SJCRH30 (cell line): ENCODE measurements at places on chromosomes 16 and 17. TPM values are rescaled to one million over a fixed set of nuclear protein-coding genes. Genes with fewer than 3 reads are reported as not detected.

DNA sequence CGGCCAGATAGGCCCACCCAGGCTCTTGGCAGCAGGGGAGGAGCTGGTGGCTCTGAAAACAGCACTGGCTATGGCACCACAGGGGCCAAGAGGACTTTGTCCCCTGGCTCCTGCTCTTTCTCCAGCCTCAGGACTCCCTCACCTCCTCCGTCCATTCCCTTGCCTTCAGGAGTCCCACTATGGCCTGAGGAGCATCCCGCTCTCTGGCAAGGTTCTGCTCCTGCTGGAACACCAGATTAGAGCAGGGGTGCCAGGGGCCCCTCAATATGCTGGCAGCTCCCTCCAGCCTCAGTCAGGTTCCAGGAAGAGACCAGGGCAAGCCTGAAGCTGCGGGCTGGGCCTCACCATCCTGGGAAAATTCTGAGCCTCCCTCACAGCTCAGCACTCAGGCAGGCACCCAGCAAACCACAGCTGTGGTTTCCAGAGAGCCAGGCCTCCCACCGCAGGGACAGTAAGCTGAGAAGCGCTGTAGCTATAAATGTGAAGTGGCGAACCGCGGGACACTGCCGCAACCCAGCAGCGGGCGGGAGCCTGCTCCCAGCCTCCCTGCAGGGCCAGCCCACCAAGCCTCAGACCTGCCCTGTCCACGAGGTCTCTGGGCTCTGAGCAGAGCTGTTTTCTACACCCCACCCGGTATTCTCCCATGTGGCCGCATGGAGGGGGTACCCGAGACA lies 25.7 kb downstream of the C17orf100 start:
- peak; percentile 51 for DNase-seq

Gene SLC6A2
- not detected in 2 replicates for total RNA-seq

DNA sequence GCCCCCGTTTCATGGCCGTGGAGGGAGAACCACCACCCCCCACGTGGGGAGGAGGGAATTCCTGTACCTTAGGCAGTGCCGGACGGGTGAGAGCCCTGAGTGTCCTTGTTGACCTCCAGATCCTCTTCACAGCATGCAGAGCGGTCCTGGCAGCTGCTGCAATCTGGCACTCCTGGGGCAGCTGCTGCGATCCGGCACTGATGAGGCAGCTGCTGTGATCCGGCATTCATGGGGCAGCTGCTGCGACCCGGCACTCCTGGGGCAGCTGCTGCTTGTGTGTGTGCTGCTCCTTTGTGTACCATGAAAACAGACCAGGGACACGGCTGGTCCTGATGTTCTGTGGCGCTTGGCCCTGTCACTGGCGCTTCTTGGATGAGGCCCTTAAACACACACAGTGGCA lies 12.8 kb downstream of the ZNF778 start:
- peak; percentile 99 for DNase-seq

DNA sequence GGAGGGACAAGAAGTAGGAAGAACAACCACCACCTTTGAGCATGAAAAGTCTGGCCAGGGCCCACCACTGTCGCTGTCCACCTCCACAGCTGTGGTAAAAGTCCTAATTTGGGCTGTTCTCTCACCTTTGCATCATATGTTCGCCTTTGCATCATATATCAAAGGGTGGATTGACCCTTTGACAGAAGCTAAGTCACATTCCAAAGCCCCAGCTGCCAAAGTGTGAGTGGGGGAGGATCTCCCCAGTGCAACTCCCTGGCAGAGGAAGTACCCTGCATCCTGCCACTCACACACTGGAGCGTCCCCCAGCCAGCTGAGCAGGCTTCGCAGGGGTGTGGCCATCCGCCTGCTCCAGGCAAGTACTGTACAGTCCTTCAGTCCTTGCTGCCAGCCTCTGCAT lies 12.7 kb upstream of the SPECC1 start:
- DNase-seq: peak; percentile 95

- DNase-seq: no peak
Observed at GRCh38 chr17:34153991-34154390, 101.1 kb upstream of the CCL2 start.

DNA sequence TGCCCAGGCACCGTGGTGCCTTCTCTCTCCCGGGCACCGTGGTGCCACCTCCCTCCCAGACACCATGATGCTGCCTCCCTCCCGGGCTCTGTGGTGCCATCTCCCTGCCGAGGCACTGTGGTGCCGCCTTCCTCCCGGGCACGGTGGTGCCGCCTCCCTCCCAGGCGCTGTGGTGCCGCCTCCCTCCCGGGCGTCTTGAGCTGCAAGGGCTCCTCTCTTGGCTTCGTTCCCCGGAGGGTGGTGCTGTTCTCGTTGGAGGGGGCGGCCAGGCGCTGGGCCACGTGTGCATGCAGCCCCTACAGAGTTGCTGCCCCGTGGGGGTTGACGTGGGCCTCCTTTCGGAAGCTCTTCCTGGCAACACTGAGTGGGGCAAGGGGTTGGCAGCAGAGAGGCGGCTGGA lies 8.2 kb downstream of the CENPX start:
- DNase-seq: no peak

DNA sequence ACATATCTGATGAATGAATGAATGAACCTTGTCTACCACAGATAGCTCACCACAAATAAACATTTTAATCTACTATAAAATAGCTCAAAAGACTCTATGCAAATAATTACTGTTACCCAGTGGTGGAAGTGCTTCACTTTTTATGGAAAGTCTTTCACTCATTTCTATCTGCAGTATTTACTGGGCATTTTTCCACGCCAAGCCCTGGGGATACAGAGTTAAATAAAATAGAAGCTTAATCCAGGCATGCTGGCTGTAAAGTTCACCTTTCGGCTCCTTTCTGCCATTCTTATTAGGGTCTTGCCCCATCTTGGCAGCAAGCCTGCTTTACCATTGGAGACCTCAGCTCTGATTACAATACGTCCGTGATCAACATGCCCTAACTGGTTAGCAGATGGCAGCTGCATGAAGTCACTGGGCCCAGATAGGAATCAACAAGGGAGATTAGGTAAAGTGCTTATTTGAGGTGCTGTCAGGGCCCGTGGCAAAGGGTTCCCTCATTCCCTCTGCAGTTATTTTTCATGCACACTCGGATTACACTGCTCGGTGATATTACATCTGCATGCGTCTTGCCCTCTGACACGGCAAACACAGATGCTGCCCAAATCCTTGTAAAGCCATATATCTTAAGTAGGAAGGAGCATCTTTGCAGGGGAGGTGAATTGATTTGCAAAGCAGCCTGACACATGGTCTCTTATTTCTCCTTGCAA lies 648.9 kb downstream of the WWOX start:
- peak; percentile 89 for DNase-seq

DNA sequence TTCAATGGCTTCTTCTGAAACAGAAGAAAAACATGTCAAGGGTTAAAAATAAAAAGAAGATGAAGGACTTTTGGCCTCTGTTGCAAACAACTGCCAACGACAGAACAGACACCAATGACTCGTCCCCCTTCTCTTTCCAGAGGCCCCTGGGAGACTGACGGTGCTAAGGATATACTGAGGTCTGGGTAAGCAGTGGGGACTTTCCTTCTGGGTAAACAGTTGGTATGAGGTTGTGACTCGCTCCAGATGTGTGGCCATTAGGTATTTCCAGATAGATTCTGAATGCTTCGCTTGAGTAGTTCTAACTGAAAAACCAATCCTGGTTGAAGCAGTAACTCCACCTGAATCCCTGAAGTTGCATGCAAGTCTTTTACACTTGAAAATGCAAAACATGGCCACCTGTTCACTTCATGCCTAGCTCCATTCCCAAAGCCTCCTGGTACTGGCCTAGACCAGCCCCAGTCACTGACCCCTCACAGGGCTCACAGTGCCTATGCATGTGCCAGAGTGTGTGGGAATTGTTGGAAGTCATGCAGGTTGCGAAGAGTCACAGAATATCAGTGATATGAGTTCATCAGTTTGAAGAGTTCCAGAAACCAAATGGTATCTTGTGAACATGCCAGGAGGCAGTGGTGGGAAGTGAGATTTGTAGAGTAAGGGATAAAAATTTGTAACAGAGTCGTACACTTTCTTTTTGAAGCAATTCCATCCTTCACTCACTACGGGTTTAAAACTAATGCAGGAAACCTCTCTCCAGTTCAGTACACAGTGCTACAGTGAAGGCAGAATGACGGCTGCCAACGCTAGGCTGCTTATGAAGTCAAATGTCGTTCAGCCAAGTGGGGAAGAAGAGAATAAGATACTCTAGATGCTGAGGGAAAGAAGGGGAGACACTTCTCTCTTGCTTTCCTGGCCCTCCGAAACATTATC lies 217.8 kb downstream of the ZFHX3 start:
- DNase-seq: no peak

Gene NME3
- total RNA-seq: 1.2 and 1.6 TPM in 2 replicates

DNA sequence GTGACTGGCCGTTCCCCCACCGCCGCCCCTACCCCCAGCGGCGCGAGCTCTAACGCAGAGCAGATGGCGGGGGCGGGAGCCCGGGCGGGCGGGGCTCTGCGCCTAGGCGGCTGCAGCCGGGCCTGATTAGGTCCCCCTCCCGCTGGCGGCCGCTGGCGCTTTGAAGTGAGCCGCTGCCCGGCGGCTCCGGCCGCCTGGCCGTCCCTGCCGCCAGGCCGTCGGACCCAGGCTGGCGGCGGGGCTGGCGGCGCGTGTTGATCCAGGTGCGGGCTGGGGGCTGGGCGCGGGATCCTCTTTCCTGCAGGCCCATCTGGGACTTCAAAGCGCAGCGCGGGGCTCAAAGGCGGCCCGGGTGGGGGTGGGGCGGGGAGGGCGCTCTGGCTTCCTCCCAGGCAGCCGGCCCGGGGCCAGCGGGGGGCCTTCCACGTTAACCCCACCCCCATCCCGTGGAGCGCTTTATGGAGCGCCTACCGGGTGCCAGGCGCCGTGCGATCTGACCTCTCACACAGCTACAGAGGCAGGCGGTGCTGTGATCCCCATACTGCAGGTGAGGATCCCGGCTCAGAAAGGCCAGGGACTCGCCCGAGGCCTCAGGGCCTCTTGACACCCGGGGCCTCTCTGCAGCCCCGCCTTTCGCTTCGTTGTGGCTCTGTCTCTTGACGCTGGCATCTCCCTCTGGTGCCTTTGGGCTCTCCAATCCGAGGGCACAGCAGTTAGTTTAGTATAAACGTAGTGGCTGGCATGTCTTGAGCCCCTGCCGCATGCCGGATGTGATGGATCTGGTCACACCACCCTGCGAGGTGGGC lies 80.0 kb upstream of the NKD1 start:
- DNase-seq: no peak

GRCh38 chr17:56992364-56992763 lies 14.4 kb downstream of the SCPEP1 start:
- DNase-seq: no peak

Gene CISD3
- total RNA-seq: 11.6 and 14.5 TPM in 2 replicates

DNA sequence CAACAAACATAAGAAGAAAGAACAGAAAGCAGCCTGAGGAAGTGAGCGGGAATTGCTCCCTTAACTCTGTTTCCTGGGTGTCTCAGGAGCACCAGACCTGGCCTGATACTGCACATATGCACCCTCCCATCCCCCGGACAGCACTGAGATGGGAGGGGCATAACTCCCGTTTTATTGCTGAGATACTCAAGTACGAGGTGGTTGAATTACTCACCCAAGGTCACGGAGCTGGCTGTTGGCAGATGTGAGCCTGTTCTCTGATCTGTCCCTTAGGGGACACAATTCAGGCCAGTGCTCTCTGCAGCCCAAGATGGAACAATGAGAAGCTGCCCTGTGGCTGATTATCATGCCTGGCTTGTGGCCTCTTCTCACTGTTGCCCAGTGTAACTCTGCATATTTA lies 9.1 kb upstream of the MED9 start:
- DNase-seq: peak; percentile 80

Gene CLEC19A
- not detected in 2 replicates for total RNA-seq

Gene PPL
- 0.18 and 0.22 TPM in 2 replicates for total RNA-seq

GRCh38 chr17:46727572-46728348 lies 90.7 kb downstream of the WNT3 start:
- no peak for DNase-seq

GRCh38 chr17:2086306-2086705 lies 31.4 kb downstream of the HIC1 start:
- DNase-seq: no peak

Gene ZPBP2
- total RNA-seq: not detected in 2 replicates

- DNase-seq: no peak
Observed at GRCh38 chr16:25570131-25570530, 121.6 kb upstream of the HS3ST4 start.

Gene UTS2R
- 8.0 and 8.3 TPM in 2 replicates for total RNA-seq

Gene SEPTIN12
- total RNA-seq: not detected in 2 replicates

DNA sequence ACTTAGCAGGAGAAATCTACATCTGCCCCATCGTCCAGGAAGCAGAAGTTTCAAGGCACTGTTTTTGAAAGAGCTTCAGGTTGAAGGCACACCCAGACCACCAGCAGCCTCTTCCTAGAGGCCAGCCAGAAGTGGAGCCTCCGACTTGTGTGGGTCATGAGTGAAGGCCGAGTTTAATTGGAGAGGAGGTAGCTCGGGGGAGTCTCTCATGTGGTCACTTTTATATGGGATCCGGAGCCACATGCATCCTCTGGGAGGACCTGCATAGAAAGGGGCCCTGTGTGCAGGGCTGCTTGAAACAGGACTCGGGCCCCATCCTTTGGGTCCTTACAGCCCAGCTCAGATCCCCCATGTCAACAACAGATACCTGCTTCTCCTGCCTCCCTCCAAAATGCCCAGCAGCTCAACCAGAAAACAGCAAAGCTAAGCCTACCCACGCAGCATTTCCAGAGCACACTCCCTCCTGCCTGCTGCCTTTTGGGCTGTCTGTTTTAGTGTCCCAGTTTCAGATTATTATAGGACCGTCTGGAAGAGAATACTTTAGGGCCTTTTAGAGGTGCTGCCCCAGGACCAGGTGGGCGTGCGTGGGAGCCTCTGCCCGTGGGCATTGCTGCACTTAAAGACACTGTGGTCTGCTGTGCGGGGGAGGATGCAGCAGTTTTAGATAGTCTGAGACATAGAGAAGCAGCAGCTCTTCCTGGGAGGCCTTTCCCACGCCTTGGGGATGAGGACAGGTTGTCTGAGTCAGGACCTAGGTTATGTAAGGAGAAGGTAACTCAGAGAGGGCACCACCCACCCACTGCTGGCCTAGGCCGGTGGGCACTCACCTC lies 29.5 kb downstream of the MPRIP start:
- no peak for DNase-seq

Gene VASN
- total RNA-seq: 0.18 and 0.28 TPM in 2 replicates

GRCh38 chr17:57289613-57290012 lies 33.3 kb downstream of the MSI2 start:
- no peak for DNase-seq

GRCh38 chr17:5330981-5331380 lies 48.9 kb downstream of the RABEP1 start:
- DNase-seq: no peak

DNA sequence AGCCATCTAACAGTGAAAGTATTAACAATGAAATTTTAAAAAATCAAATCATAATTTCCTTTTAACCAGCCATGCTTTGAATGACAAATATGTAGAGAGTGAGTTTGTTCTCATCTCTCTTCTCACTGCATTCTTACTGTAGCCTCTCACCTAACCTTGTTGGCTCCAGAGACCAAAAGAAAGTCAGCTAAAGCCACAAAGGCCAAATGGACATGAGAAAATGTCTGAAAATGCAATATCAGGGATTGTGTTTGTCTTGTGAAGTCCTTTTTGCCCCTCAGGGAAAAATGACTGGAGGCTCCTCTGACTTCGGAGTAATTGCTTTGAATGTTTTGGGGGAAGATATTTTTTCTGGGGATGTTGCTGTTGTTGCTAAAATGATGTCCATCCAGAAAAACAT lies 166.3 kb downstream of the SLC39A11 start:
- DNase-seq: no peak

Gene HYDIN
- 0.04 and 0.18 TPM in 2 replicates for total RNA-seq

Gene CDH11
- total RNA-seq: 65.1 and 73.1 TPM in 2 replicates

- no peak for DNase-seq
Observed at GRCh38 chr16:31819948-31820347, 53.7 kb upstream of the ZNF267 start.

GRCh38 chr17:54941285-54941684 lies 27.2 kb downstream of the COX11 start:
- no peak for DNase-seq

Gene KRTAP2-3
- total RNA-seq: not detected in 2 replicates

GRCh38 chr16:79469999-79470398 lies 130.5 kb downstream of the MAF start:
- no peak for DNase-seq
